ENCODE measurements at places on chromosomes 4 and X.

GRCh38 chr4:144808034-144808433 is 162.1 kb downstream of the HHIP start:
- no peak for DNase-seq

DNA sequence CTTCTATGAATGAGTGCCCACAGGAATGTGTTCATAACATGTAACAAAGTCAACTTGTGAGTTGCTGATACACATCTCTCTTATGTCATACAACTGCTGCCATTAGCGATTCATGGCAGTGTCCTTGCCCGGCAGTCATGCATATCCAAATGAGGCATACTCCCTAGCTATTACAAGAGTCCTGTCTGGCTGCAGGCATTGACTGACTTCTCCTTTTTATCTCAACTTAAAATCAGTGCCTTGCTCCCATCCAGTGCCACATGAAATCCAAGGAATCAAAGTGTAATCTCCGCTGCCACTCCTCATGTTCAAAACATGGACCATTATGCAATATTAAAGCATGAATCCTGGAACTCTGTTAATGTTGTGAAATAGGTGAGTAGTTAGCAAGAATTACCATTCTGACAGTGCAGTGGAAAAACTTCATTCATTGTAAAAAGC is 348.9 kb upstream of the FTHL17 start:
- DNase-seq, result no peak

DNA sequence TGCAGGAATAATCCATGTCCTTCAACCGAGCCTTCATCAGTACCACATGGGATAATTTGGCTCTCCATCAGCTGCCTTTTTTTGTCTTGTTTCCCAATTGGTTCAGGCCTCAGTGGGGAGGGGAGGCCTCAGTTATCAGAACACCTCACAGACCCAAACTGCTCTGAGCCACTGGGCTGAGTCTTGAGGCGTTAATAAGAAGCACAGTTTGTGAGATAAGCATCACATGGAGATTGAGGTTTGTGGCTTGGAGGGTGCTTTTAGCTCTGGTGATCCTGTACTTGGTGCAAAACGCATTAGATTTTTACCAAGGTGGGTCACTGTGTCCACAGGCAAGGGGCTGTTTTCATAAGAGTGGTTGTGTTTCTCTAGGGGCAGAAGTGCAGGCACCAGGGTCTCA is 82.8 kb upstream of the HPF1 start:
- DNase-seq, result peak; percentile 49

DNA sequence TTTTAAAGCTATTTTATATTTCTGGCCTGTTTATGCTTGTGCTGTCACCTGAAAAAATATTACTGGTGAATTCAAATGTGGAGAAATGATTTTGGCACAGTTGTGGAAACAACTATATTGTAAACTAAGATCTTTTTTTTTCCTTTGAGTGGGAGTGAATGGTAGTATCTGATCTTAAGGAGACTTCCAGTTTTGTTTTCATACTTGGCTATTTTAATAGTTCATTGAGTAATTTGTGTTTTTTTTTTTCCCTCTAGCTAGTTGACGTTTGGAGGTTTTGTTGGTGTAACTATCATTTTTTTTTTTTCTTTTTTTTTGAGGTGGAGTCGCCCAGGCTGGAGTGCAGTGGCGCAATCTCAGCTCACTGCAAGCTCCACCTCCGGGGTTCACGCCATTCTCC is 10.5 kb downstream of the STAG2 start:
- DNase-seq, result no peak

GRCh38 chrX:127596882-127597281 is 455.3 kb downstream of the ACTRT1 start:
- DNase-seq, result no peak

DNA sequence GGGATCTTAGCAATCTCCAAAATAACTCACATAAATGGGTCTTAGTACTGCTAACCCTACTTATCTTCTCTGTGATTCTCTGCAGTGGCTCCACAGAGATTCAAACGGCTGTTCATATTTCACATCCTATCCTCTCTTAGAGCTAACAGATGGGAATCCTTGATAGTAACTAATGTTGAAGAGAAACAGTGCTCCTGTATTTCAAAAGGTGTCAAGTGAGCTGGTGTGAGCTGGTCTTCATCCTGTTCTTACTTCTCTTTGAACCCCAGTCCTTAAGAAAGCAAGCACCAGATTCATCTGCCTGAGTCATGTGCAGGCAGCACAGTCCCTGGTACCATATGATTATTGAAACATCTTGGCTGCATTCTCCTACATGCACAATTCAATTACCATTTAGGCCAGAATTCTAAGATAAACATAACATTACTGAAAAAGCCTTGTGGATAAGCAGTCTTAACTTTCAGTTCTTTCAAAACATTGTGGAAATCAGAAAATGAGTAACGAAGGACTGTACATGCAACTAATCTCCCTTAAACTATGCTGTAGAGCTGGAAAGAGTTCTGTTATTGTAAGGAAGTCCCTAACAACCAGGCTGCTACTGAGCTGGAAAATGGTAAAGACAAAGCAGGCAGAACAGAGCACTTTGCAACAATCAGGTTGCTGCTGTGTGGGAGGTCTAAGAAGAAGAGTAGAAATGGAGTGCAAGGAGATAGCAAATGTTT is 153.1 kb downstream of the NPNT start:
- no peak for DNase-seq

- DNase-seq, result no peak
Measured at GRCh38 chr4:158966091-158966490, 136.8 kb upstream of the RAPGEF2 start.

GRCh38 chr4:84050015-84050414 is 449.1 kb downstream of the NKX6-1 start:
- peak; percentile 80 for DNase-seq

GRCh38 chr4:3771164-3771809 is 5.1 kb downstream of the ADRA2C start:
- DNase-seq, result no peak

DNA sequence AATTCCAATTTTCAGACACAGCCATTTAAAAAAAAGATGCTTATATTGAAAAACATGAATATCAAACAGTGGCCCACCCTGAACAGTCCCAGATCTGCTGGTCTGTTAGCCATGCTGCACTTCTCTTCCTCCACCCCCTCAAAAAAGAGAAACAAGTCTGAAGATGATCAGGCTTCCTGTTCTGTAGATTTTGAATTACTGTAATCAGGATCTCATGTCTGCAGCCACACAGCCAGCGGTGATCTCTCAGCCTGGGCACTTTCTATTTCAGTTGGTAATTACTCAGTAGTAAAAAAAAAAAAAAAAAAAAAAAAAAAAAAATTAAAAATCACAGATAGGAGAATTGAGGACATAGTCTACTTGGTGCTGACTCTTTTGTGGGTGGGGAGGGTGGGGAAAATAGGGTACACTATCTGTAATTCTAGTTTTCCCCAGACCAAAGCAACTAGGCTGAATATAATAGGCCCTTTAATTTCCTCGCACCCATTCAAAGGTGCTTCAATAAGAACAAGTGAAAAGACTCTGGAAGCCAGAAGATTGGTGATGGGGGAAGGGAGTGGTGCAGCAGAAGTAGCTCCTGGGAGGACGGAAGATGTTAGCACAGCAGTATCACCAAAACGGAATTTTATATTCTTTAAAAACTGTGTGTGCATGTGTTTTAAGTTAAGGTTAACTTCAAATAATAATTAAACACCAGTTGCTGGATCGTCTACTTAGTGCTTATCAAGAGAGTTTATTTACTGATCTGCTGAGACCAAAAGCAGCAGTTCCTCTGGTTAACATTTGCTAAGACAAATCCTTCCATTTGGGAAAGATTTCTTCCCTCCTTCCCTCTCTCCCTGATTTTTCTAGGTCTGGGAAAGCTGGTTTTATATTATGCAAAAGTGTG is 47.0 kb downstream of the SPRY1 start:
- DNase-seq, result no peak

DNA sequence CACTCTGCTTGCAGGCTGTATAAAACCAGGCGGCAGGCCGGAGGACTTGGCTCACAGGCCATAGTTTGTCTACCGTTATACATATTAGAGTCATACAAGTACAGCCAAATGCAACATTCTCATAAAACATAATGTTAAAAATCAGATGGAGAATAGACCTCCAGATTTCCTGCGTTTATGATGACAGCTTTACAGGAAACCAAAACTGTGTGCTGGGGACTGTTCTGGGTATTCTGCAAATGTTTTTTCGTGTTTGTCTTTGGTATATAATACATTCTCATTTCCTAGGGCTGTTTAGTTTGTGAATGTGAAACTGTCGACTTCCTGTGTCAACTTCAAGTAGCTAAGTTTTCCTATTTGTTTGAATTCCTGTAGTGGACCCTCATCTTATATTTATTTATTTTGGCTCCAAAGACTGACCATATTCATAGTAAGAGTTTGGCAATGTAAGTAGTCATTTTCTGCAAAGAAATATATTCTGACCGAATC is 79.5 kb upstream of the FAM9C start:
- no peak for DNase-seq

DNA sequence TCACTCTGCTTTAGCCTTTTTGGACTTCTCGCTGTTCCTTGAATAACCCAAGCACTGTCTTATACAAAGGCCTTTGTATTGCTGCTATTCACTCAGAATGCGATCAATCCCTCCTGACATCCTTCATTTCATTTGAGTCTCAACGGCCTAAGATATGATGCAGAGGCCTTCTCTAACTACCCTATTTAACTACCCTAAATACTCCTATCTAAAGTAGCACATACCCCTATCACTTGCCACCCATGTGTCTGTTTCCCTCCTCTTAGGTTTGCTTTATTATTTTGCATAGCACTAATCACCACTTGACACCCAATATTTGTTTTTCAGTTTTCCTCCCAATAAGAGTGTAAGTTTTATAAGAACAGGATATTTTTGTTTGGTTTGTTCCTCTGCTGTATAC is 42.3 kb upstream of the ACSL4 start:
- no peak for DNase-seq

DNA sequence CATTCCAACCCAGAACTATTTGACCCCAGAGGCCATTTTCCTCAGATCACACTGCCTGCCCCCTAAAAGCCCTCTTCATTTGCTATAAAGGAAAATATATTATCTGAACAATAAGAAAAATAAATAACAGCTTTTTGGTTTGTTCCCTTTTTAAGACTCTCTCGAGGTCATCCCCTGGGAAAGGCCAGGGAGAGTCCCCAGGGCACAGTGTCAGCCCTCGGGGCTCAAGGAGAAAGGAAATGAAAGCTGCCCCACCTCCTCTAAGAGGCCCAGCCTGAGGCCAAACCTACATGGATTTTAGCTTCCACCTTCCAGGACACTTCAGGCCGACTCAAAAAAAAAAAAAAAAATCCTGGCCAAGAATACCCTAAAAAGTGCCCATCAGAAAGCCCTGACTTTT is 97.6 kb downstream of the SH3KBP1 start:
- no peak for DNase-seq

- DNase-seq, result peak; percentile 51
Measured at GRCh38 chr4:1413687-1414479, 7.6 kb upstream of the NKX1-1 start.

DNA sequence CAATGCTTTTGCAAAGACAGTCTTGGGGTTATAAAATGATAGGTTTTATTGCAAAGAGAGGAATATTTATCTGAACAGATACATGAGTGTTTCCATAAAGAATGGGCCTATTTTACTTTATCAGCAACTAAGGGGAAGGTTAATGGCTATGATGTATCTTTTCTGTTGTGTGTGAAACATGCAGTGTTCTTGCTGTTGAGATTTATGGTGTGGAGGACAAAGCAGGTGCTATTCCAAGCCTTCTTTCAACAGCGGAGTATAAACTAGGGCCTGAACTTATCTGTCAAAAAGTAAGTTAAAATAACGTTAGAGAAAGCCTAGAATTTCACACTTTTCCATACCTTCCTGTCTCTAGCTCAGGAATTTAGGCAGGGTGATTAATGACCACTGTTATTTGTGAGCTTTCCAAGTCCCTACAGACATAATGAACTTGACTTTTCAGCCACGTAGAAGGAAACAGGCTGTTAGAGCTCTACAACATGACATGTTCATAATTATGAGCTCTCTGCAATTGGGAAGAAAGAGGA is 411.4 kb downstream of the IL1RAPL1 start:
- no peak for DNase-seq

DNA sequence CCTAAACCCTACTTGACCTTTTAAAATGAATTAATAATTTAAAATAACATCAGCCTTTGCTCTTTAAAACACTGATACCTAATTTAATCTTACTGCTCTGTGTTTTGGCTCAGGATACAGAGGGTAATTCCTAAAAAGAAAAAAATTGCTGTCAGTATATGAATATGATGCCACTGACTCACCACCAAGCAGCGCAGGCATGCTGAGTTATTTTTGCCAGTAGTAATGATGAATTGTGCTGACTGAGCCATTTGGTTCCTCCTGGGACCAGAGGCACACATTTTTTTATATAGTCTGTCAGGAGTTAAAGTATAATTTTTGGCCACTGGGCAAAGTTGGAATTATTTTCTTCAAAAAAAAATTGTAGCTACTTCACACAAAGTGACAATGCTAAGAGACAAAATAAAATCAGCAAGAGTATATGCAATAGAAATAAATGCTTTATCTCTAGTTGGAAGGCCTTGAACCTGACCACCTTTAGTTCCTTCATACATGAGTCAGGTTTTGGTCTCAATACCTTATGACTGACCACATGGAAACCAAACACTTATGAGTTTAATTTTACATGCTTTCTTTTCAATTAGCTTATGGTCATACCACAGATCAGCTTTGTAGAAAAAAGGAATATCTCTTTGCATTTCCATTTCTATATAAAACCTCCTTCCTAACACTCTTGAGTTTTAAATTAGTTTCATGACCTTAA is 115.1 kb downstream of the PPP3CA start:
- DNase-seq, result no peak

DNA sequence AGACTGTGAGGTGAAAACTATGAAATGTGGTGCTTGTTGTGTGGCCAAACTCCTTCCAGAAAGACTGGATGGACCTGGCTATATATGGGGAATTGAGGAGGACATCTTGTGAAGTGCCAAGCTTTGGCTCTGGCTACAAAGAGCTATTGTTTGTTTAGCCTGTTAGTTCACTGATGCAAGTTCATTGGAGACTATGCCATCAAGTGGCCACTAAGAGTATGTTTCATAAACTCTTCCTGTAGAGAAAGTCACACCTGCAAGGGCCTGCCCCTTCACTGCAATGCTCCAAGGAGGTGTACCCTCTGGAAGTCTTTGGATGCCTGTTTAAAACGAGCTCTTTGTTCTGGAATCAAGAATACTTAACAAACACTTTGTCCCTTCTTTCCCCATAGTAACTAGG is 382.0 kb downstream of the GABRG1 start:
- no peak for DNase-seq

DNA sequence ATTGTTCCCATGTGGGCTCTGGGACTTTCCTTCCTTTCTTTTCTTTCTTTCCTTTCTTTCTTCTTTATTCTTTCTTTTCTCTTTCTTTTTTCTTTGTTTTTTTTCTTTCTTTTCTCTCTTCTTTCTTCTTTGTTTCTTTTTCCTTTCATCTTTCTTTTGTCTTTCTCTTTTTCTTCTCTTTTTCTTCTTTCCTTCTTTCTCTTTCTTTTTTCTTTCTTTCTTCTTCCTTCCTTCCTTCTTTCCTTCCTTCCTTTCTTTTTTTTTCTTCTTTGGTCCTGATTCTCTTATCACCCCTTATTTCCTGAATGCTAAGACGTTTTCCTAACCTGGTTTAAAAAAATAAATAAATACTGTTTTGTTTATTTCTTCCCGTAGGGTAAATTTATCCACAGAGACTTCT is 93.2 kb downstream of the CRLF2 start:
- DNase-seq, result no peak

- no peak for DNase-seq
Measured at GRCh38 chr4:45971108-45971507, 152.7 kb downstream of the GABRG1 start.
